ENCODE measurements at places on chromosomes 13 and 19. TPM values are rescaled to one million over a fixed set of nuclear protein-coding genes. Genes with fewer than 3 reads are reported as not detected.

PROZ gene
- not detected for total RNA-seq

RETN gene
- not detected for total RNA-seq

LILRB4 gene
- total RNA-seq: not detected

IFI30 gene
- total RNA-seq: 21.0 TPM

DNAAF3 gene
- 1.6 TPM for total RNA-seq

- DNase-seq: no peak
These were observed 4.9 kb downstream of the FXYD3 start for GRCh38 chr19:35120492-35120891.

GRCh38 chr13:20637811-20638210 is 65.7 kb upstream of the IL17D start:
- no peak for DNase-seq

DNA sequence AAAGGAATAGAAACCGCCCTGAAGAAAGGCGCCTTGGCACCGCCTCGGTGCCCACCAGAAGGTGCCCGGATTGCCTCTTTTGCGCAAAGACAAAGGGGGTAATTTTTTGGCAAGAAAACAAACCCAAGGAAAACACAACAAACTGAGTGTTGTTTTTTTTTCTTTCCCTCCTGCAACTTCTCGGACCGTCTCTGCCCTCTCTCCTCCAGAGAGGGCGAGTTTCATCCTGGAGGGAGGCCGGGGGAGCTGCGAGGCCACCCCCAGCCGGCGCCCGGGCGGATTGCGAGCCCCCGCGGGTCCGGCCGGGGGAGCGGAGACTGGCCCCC is 2.3 kb downstream of the ZNF536 start:
- DNase-seq: no peak

DNA sequence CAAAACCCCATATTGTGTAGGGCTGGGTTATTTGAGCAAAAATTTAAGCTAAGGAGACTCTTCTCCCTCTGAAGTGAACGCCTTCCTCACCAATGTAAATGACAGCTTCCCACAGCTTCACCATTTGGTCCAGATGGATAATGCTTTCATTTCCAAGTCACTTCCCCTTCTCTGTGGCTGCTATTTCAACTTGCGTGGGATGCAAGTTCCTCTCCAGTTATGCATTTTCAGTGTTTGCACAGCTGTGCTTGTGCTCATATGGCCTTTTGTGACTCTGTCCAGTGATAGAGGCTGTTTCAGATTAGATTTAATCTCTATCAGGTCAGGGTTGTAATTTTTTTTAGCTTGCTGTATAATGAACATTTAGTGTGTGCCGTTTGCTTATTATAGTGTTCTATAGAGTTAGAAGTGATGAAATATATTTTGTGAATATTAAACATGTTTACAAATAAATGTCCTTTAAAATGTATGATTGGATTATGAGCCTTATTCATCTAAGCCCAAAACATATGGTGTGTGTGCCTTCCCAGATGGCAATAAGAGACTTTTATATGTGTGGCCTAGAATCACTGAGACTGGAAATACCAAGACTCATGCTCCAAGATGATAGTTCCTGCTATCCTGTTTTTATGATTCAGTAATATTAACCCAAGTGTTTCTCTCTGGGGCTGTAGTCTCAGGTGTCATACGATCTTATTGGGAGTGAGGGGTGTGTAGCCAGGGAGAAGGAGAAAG is 86.6 kb downstream of the TNFRSF19 start:
- DNase-seq: no peak

DNA sequence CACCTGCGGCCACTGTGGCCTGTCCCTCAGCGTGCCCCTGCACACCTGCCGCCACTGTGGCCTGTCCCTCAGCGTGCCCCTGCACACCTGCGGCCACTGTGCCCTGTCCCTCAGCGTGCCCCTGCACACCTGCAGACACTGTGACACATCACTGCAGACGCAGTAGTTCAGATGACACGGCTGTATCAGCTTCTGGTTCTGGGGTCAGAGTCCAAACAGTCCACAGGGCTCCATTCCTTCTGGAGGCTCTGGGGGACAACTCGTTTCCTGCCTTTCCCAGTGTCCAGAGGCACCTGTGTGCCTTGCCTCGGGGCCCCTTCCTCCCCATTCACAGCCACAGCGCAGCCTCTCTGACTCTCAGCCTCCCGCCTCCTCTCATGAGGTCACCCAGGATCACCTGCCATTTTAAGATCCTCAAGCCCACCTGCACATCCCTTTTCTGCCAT is 5.5 kb downstream of the SF3A2 start:
- no peak for DNase-seq

DNA sequence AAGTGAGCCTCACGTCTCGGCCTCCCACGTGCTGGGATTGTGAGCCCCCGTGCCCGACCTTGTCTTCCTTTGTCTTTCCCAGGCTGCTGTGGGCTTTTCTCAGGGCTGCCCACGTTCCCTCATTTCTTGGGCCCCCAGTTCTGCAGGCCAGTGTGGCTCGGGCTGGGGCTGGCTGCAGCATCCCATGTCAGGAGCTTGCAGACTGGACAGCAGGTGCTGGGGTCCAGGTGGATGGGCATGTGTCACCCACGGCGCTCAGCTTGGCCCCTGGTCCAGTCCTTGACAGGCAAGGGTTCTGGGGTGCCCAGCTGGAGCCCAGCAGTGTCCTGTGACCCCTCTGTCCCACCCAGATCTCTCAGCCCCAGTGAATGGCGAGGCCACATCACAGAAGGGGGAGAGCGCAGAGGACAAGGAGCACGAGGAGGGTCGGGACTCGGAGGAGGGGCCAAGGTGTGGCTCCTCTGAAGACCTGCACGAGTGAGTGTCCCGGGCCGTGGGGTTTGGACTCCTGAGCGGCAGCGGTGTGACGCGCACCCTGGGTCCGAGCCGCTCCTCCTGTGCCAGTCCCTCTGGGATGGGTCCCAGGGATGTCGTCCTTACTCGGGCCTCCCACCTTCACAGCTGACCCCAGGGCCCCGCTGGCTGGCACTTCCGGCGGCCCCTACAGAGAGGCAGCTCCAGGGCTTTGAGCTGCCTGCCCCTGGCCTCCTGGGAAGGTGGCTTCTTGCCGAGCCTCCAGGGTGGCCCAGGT is 17.3 kb downstream of the PLIN4 start:
- DNase-seq: no peak

- no peak for DNase-seq
These were observed 9.6 kb downstream of the CHERP start for GRCh38 chr19:16532440-16533234.

- DNase-seq: no peak
These were observed 6.6 kb downstream of the FSTL3 start for GRCh38 chr19:682678-683320.

DNA sequence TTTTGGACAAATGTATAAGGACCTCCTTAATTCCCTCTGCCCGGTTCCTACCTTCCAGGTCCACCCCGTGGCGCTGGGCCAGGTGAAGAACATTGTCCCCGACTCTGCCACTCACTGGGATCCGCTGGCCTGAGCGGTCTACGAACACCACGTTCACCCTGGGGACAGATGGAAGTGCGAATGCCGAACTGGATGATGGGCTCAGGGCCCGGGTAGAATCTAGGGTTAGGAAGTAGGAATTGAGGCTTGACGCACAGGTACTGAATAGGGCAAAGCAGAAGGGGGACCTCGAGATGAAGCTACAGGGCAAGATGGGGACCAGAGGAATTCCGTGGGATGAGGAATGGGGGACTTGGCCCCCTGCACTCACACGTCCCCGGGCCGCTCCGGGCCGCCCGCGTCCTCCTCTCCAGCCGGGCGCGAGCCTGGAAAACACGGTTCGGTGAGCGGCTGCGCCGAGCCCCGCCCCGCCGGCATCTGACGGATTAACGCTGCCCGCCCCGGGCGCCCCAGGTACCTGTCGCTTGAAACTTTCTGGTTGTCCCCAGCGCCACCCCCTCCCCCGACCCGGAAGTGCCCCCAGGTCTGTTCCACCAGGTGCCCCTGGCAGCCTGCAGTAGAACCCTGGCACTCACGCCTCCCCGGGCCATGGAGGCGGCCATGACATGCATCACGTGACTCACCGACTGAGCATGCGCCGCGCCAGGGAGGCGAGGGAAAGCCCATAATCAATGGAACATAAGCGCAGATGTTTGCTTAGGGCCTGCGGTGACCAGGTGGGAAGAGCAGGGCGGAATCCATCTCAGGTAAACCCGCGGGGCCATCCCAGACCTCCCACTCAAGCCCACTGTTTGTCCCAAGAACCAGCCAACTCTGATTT is at the start of gene FDX2:
FDX2 (minus strand) TSS at position 681 of the 880 bp plus-strand sequence; CDS start at position 662, 19 bp downstream.
- no peak for DNase-seq

- no peak for DNase-seq
These were observed 12.8 kb upstream of the UPF3A start for GRCh38 chr13:114268344-114269280.
